ENCODE measurements at places on chromosomes 2 and 18.

DNA sequence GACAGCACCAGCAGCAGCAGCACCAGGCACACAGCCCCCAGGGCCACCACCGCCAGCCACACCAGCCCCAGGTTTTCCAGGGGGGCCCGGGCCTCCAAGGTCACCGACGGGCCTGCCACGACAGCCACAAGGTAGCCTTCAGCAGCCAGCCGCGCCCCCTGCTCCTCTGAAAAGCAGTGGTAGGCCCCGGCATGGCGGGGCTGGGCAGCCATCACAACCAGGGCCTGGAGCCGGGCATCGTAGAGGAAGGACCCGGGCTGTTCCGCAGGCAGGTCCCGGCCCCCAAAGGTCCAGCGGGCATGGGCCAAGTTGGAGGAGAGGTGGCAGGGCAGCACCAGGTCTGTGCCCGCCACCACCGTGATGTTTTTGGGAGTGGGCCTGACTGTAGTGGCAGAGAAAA lies 3.3 kb upstream of the ANKRD39 start:
- no peak for DNase-seq

DNA sequence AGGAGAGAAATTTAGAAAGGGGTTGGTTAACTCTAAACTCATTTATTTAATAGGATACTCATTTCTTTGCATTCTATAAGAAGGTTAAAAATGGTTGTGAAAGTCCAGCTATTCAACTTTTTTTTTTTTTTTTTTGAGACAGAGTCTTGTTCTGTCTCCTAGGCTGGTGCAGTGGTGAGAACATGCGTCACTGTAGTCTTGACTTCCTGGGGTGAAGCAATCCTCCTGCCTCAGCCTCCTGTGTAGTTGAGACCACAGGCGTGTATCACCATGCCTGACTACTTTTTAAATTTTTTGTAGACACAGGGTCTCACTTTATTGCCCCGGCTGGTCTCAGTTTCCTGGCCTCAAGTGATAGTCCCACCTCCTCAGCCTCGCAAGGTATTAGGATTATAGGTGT lies 11.9 kb downstream of the ELP2 start:
- DNase-seq, result no peak

DNA sequence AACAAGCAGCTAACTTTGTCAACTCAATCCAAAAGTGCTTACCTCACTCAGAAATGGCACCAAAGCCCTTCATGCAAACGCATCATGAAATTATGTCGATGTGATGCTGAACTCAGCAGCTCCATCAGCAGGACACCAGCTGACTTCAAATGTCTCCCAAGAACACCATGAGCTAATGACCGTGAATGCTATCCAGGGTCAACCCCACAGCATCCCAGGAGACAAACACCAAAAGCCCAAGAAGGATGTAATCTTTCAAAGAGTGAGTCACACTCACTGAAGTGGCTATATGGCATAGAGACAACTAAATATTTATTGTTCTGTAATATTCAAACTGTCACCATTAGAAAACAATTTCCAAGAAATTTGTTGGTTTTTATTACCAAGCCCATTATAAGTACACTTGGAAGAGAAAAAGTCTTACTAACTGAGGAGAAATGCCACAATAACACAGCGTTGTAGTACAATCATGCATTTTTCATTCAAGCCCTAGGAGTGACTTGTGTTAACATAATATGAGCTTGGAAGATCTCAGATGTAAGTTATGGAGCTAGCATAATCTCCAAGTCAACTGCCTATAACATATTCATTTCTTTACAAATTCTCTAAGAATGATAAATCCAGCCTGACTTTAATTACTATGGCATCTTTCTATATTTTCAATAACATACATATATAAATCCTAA lies 165.0 kb upstream of the CCDC68 start:
- DNase-seq, result no peak

- no peak for DNase-seq
These were observed 1101.4 kb downstream of the CBLN2 start for GRCh38 chr18:71442731-71443141.

- no peak for DNase-seq
These were observed 26.5 kb upstream of the RFX8 start for GRCh38 chr2:101501443-101501842.
